ENCODE measurements at places on chromosomes 3 and 15.
A peak's percentile ranks its signal among the peaks of the same experiment; 100 is the strongest.

DNA sequence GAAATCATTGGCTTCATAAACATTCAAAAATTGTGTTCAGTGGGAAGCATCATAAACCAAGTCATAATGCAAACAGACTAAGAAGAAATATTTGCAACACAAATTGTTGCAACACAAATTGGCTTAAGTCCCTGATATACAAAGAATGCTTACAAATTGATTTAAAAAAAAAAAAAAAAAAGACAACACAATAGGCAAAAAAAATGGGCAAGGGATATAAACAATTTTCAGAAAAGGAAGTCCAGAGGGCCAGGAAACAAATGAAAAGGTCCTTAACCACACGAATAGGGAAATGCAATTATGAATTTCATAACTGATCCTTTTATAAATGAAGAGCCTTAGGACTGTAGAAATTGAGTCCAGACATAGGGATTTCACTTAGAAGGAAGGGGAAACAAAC is 98.9 kb downstream of the LRRK1 start:
- DNase-seq: no peak

DNA sequence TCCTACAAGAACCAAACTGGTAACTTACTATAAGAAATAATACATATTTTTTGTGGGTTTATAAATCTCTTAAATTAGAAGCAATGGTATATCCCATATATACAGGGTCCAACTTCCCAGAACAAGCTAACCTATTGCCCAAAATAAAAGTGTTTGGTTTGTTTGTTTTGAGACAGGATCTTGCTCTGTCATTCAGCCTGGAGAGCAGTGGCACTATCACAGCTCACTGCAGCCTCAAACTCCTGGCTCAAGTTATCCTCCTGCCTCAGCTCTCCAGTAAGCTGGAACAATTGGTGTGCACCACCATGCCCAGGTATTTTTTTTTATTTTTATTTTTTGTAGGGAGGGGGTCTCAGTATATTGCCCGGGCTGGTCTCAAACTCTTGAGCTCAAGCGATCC is 135.4 kb downstream of the TFDP2 start:
- DNase-seq: no peak

DNA sequence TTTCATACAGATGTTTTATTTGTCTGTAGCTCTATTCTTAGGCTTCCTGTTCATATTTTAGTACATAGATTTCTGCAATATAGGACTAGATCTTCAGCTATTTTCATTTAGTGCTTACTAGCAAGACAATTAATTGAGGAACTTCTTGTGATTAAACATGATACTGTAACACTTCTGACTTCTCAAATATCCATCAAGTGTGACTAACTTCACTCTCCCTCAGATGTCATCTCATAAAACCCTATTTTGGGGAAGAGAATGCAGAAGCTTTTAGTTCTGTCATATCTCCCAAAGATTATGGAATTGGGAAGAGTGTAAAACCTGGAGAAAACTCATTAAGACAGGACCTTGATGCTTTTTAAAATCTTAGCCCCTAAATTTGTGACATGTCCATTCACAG is 28.6 kb upstream of the GOLIM4 start:
- no peak for DNase-seq

GRCh38 chr3:181493423-181493822 is 218.3 kb upstream of the SOX2 start:
- DNase-seq: peak; percentile 14

- DNase-seq: no peak
Measured at GRCh38 chr3:172580680-172581401, 57.6 kb upstream of the TNFSF10 start.

- DNase-seq: peak; percentile 78
Measured at GRCh38 chr3:188673646-188674186, 498.1 kb upstream of the TPRG1 start.

- DNase-seq: no peak
Measured at GRCh38 chr3:194497799-194498575, 11.2 kb upstream of the ATP13A3 start.

DNA sequence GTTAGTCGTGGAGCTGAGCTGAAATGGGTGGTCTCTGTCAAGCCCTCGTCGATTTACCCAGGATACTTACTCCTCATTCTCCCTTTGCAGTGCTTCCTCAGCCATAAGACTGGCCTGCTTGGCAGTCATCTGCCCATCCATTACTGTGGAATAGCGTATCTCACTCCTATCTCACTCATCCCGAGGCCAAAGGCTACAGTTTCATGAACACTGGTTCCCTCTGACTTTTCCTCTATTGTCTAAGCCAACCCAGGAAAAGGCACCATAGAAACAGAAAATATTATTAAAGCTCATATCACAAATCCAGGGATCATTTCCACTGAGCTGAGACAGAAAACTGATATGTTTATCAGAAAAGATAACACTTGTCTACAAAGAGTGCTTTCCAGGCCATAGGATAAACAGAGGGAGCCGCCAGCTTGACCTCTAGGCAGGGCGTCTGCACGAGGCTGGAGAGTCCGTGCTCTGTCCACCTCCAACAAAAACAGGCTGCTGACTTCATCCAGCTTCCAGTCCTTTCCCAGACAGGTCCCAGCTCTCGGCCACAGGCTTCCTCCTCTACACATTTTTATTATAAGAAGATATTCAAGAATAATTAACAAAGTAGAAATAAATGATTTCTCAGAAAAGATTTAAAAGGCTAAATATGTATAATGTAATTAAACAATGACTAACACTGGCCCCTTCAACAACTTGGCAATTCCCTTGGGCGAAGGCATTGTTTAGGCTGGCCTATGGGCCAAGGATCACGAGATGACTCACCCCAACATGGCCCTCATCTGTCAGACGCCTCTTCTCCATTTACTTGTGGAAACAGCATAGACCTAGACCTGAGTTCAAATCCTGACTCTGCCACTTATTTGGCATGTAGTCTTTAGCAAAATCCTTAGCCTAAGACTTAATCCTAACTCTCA is 27.4 kb upstream of the BOC start:
- no peak for DNase-seq

DNA sequence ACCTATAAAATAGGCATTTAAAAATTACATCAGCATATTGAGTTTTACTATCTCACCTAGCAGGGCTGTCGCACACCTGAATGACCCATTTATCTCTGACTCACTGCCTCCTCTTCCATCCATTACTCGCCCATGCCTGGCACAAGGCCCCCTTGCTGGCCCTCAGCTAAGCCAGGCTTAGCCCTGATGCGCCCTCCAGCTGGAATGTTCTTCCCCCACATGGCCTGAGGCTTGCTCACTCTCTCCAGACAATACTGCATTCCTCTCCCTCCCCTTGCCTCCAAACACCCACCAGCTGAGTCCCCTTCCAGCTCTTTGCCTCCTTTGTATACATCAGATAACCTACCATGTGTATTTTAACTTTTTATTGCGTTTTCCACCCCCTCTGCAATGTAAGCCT is 7.2 kb downstream of the SH3BP5 start:
- DNase-seq: peak; percentile 72

- no peak for DNase-seq
Measured at GRCh38 chr15:35301088-35301487, 216.0 kb upstream of the NANOGP8 start.

- no peak for DNase-seq
Measured at GRCh38 chr15:66481107-66481856, 16.3 kb downstream of the SNAPC5 start.

DNA sequence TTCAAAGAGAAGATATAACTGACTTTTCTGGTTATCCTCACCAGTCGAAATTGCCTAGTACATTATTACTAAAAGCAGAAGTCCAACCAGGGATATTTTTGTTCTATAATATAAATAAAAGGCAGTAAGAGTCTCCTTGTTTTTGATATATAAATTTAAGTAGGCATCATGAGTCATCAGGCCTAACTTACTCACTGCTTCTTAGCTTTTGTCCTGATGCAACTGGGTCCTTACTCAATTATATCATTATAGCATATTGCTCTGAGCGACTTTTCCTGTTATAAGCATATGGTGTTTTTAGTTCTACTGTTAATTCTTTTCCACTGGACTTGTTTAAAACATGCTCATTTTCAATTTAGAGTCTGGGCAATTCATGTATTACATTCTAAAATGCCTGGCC is 910.1 kb downstream of the MCTP2 start:
- no peak for DNase-seq

GRCh38 chr3:14117468-14118399 is 6.9 kb downstream of the CHCHD4 start:
- no peak for DNase-seq

GRCh38 chr15:85849946-85850345 is 55.2 kb upstream of the KLHL25 start:
- DNase-seq: no peak

GRCh38 chr15:100842756-100843730 is 36.6 kb upstream of the ALDH1A3 start:
- peak; percentile 48 for DNase-seq

GRCh38 chr15:50119063-50120040 is at the start of gene ATP8B4:
Gene ATP8B4 (minus strand): TSS chr15:50119233. CDS start chr15:50106966, 12,267 bp downstream.
- DNase-seq: no peak

DNA sequence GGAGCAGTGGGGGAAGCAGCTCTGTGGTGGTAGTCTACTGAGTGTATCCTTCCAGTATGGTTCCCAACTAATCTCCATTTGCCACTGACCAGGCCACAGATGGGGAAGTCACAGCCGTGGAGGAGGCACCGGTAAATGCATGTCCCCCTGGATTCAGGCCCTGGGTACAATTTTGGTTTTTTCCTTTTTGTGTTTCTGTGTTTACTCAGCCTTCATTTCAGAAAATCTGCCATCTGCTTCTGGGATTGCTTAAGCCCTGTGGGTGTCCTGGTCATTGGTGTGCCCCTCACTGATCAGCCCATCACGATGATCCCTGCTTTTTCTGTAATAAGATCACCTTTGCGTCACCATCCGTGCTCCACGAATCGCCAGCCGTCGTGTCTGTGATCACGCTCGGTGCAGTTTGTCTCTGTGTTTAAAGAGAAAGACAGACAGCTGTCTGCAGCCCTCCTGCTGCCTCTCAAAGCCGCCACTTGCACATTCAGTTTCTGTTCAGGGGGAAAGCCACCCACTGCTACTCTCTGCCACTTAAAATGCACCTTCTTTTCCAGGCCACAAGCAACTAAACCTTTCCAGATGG is 68.9 kb downstream of the DNASE1L3 start:
- no peak for DNase-seq

DNA sequence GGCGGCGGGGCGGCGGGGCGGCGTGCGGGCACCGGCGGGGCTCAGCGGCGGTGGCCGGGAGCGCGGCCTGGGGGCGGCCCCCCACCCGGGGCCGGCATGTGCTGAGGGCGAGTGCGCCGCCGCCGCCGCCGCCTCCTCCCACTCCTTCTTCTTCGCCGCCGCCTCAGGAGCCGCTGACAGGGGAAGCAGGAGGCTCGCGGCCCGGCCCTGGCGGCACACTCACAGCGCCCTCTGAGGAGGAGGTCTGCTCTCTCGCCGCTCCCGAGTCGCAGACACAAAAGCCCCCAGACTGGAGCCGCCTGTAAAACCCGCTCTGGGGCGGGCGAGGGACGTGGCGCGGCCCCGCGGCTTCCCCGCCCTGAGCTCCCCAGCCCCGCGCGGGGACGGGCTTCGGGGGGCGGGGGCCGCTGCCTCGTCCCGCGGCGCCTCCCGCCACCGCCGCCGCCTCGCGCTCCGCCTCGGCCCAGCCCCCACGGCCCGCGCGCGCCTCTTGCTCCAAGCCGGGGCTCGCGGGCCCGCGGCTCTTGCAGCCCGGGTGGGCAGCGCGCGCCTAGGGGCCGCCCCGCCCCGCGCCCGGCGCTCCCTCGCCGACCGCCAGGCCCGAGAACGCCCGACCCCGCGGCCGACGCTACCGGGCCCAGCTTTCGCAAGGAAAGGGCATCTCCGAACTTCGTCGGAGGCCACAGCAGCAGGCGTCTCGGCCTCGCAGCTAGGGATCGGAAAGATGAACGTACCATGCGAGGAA is at the start of gene PYGO1:
Gene PYGO1 (minus strand): TSS at position 276 of the 745 bp plus-strand sequence. CDS start 462 bp downstream, outside the sequence.
- DNase-seq: no peak

DNA sequence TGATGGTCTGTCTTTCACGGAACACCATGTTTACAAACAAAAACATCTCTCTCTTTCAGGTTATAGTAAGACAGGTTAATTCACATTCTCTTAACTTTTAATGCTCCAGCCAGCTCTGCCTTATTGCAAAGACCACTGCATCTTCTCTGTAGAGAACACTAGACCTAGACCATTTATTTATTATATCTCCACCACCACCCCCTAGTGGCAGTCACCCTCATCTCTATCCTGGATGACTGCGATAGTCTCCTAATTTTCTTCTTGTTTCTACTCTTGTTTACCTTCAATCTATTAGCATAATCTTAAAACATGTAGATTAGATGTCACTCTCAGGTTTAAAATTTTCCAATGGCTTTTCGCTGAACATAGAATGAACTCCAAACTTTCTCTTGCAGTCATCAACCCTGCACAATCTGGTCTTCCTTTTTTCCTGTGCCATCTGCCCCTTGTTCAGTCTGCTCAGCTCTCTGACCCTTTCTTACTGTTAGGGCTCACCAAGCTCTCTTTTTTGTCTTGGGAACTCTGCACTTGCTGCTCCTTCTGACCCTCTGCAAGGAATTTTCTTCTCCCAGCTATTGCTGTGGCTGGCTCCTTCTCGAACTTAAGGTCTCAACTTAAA is 155.6 kb downstream of the SQOR start:
- no peak for DNase-seq

DNA sequence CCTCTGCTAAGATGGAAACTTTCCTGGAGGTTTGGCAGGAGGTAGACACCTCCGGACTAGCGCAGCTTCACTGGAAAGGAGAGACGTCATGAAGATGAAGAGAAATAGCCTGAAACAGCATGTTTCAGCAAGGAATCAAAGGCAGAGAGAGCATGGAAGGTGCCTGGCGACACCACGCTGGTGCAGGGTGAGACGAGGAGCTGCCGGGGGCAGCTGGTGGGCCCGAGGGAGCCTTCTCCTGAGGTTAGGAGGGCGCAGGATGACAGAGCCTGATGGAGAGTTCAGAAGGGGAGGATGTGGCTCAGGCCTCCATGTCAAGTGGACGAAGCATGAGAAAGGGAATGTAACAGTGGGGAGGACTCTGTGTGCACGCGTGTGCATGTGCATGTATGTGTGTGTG is 113.6 kb downstream of the TPRA1 start:
- no peak for DNase-seq

DNA sequence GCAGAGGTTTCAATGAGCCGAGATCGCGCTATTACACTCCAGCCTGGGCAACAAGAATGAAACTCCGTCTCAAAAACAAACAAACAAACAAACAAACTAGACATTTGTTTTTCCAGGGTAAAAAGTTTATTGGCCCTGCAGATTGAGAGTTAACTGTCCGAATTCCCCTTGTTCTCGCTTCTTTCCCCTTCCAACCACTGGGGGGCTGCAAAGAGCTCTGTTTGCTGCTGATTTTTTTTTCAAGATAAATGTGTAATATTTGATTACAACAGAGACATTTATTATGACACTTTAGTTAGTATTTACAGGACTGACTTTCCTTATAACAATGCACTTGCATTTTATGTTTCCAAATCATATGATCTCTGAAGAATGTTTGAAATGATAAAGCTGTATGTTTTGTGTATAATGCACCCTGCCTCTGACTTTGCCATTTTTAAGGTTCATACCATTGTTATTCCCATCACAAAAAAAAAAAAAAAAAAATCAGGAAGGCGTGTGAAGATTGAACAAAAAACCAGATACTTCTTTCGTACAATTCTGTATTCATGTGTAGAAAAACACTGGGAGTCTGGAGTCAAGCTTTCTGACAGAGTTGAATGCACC is 2.8 kb downstream of the CLSTN2 start:
- no peak for DNase-seq

GRCh38 chr3:193702967-193703366 is 110.0 kb downstream of the OPA1 start:
- peak; percentile 34 for DNase-seq

Measured in non-pigmented ciliary epithelial cell (primary cell).